ENCODE measurements at places on chromosomes 7 and 10. TPM values are rescaled to one million over a fixed set of nuclear protein-coding genes. Genes with fewer than 3 reads are reported as not detected.

GRCh38 chr7:70725448-70725847 is 406.5 kb upstream of the GALNT17 start:
- DNase-seq, result no peak

GRCh38 chr10:101130984-101131961 is at the start of gene TLX1:
TSS of gene TLX1 (plus strand) at chr10:101131300. CDS start at chr10:101131542, 242 bp downstream.
- no peak for DNase-seq

- DNase-seq, result no peak
Observed at GRCh38 chr7:70776627-70777101, 355.3 kb upstream of the GALNT17 start.

GRCh38 chr7:158814637-158815036 is 14.7 kb downstream of the ESYT2 start:
- no peak for DNase-seq

CPA2 gene
- polyA plus RNA-seq, result 0.60 TPM

ARL3 gene
- 31.5 TPM for polyA plus RNA-seq

STOX1 gene
- 9.1 TPM for polyA plus RNA-seq

All from left kidney (tissue), 8 donors.